ENCODE measurements at places on chromosomes 11 and 22. TPM values are rescaled to one million over a fixed set of nuclear protein-coding genes. Genes with fewer than 3 reads are reported as not detected.

- DNase-seq: no peak
Observed at GRCh38 chr11:82949352-82949751, 47.8 kb downstream of the DDIAS start.

Gene LDHAL6A
- polyA plus RNA-seq: 0.25 TPM

Gene OR2AT4
- polyA plus RNA-seq: not detected

Gene BTBD18
- 0.56 TPM for polyA plus RNA-seq

DNA sequence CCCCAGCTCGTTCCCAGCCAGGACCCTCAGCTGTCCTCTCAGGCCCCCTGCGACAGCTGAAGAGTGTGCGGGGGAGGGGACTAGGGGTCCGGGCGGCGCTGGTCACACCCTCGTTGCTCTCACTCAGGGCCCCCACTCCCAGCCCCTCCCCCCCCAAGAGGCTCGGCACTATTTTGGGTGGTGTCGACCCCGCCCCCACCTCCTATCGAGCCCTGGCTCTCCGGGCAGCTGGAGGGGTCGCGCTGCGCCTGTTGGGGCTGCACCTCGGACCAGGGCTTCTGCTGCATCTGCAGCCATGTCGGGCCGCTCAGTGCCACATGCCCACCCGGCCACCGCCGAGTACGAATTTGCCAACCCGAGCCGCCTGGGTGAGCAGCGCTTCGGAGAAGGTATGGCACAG is at the start of gene HSPB2:
Gene HSPB2 (plus strand): TSS at position 200 of the 400 bp plus-strand sequence. CDS start 96 bp downstream, at position 296.
- no peak for DNase-seq

DNA sequence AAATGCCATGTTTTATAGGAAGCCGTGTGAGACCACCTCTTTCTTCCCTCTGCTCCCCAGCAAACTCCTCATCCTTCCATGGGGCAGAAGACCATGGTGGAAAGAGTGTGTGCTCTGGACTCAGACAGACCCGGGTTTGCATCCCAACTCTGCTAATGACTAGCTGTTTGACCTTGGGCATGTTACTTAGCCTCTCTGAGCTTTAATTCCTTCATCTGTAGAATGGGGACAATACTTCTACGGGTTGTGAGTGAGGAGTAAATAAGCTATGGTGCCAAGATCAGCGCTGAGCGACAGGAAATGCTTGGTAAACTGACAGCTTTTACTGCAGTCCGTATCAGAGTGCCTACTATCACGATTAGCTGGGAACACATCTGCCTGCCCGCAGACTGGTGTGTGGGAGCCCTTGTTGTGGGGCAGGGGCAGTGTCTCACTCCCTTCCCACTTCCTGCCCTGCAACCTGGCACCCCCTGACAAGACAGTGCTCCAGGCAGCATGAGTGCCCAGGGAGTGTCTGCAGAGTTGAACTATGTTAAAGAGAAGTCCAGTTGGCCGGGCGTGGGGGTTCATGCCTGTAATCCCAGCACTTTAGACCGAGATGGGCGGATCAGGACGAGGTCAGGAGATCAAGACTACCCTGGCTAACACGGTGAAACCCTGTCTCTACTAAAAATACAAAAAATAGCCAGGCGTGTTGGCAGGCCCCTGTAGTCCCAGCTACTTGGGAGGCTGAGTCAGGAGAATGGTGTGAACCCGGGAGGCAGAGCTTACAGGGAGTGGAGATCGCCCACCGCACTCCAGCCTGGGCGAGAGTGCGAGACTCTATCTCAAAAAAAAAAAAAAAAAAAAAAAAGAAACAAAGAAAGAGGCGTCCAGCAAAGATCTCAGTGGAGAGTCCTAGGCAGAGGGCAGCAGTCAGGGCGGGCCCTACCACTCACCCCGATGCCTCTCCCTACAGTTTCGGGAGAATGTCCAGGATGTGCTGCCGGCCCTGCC is 2.2 kb downstream of the SEC14L2 start:
- DNase-seq: no peak

Gene FOLR2
- not detected for polyA plus RNA-seq

Gene KDM4E
- polyA plus RNA-seq: not detected

DNA sequence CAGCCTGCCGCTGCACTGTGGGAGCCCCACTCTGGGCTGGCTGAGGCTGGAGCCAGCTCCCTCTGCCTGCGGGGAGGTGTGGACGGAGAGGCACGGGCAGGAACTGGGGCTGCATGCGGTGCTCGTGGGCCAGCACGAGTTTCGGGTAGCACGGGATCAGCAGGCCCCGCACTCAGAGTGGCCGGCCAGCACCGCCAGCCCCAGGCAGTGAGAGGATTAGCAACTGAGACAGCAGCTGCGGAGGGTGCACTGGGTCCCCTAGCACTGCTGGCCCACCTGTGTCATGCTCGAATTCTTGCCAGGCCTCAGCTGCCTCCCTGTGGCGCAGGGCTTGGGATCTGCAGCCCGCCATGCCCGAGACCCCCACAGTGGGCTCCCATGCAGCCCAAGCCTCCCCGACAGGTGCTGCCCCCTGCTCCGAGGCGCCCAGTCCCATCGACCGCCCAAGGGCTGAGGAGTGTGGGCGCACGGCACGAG is 24.0 kb upstream of the OR5B21 start:
- no peak for DNase-seq

Gene MAP6
- not detected for polyA plus RNA-seq

All from naive thymus-derived CD4-positive, alpha-beta T cell (primary cell).